Uterine smooth muscle cell (primary cell): ENCODE measurements at places on chromosomes 13 and 19. TPM values are rescaled to one million over a fixed set of nuclear protein-coding genes. Genes with fewer than 3 reads are reported as not detected.

The MADCAM1 gene
- 0.11 TPM in 1 of 2 replicates, not detected in the other for total RNA-seq

The FAAP24 gene
- total RNA-seq, result 1.9 and 3.0 TPM in 2 replicates

The SLITRK6 gene
- 0.22 TPM in 1 of 2 replicates, not detected in the other for total RNA-seq

The IGFL4 gene
- under 0.01 TPM in 1 of 2 replicates, not detected in the other for total RNA-seq

The DHDH gene
- not detected in 2 replicates for total RNA-seq

The ZNF135 gene
- 4.2 and 6.2 TPM in 2 replicates for total RNA-seq

The CGB2 gene
- not detected in 2 replicates for total RNA-seq

The ELAVL3 gene
- 0.12 TPM in 1 of 2 replicates, not detected in the other for total RNA-seq

The TMC4 gene
- 0.87 TPM in 1 of 2 replicates, not detected in the other for total RNA-seq

The ZNF700 gene
- 11.3 and 11.5 TPM in 2 replicates for total RNA-seq

The SYCN gene
- total RNA-seq, result not detected in 2 replicates

The IGFL3 gene
- total RNA-seq, result not detected in 2 replicates

The PGLYRP2 gene
- not detected in 2 replicates for total RNA-seq

The IZUMO4 gene
- total RNA-seq, result 0.89 and 2.1 TPM in 2 replicates

The SEMA6B gene
- under 0.01 and 0.11 TPM in 2 replicates for total RNA-seq

The APOC1 gene
- 1.4 TPM in 1 of 2 replicates, not detected in the other for total RNA-seq

The TMPRSS9 gene
- total RNA-seq, result not detected in 2 replicates

The THAP8 gene
- total RNA-seq, result 2.4 and 3.9 TPM in 2 replicates

The DACH1 gene
- total RNA-seq, result 0.37 and 1.00 TPM in 2 replicates

The SCEL gene
- not detected in 2 replicates for total RNA-seq

The MZT1 gene
- total RNA-seq, result 14.9 and 33.3 TPM in 2 replicates

The PSG5 gene
- 3.2 and 5.0 TPM in 2 replicates for total RNA-seq

The LENG8 gene
- 38.1 and 46.1 TPM in 2 replicates for total RNA-seq

The CCL25 gene
- not detected in 2 replicates for total RNA-seq

The BABAM1 gene
- 80.6 and 96.4 TPM in 2 replicates for total RNA-seq

The PTGIR gene
- 3.7 and 6.2 TPM in 2 replicates for total RNA-seq

The RFPL4AL1 gene
- not detected in 2 replicates for total RNA-seq

The MLLT1 gene
- total RNA-seq, result 5.2 and 6.5 TPM in 2 replicates

The TBCB gene
- 240 and 342 TPM in 2 replicates for total RNA-seq

The ZNF473 gene
- total RNA-seq, result 6.5 and 10.7 TPM in 2 replicates

The CACNG7 gene
- 0.12 TPM in 1 of 2 replicates, not detected in the other for total RNA-seq

The AMER2 gene
- under 0.01 TPM in 1 of 2 replicates, not detected in the other for total RNA-seq

The ZNF547 gene
- 3.2 and 4.1 TPM in 2 replicates for total RNA-seq

The SH2D3A gene
- total RNA-seq, result not detected in 2 replicates

The LILRB1 gene
- total RNA-seq, result not detected in 2 replicates
